ENCODE measurements at places on chromosomes 12 and 14.

DNA sequence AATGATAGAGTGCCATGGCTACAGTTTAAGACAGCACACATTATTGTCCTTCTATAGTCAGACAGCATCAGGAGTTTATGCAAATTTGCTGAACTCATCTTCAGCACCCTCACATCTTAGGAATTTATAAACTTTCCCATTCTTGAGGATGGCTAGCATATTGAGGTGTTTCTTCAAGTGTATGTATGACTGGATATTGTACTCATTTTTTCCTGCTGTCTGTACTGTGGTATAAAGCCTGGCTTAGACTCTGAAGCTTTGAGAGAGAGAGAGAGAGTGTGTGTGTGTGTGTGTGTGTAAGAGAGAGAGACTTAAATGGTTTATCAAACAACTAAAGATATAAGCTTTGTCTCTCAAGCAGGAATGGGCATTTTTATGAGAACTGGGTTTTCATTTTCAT, 161.6 kb downstream of the PIK3C2G start:
- DNase-seq, result no peak

- no peak for DNase-seq
These were observed 51.4 kb downstream of the VCPKMT start for GRCh38 chr14:50064993-50065392.

DNA sequence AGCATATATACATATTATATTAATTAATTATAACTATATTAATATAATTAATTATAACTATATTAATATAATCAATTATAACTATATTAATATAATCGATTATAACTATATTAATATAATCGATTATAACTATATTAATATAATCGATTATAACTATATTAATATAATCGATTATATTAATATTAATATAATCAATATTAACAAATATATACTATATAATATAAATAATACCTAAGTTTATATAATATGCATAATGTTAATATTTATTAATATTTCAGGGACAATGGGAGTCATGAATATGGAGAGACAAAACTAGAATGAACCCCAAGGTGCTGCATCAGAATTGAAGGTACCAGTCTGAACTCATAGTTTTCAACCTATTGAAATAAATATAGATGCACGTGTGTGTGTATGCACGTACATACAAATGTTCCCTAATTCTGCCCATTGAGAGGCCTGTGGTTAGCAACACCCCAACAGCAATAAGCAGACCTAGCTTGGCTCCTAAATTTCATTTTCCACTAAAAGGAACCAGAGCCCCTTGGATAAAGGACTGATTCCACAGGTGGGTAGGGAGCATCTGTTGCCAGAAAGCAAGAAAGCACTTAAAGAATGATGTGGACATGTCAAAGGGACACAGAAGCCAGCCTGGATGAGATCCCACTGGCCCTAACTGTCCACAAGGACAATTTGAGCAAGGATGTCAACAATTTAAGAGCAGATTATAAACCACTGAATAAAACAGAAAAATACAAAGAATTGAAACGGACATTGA, 21.3 kb downstream of the SSH1 start:
- DNase-seq, result no peak

DNA sequence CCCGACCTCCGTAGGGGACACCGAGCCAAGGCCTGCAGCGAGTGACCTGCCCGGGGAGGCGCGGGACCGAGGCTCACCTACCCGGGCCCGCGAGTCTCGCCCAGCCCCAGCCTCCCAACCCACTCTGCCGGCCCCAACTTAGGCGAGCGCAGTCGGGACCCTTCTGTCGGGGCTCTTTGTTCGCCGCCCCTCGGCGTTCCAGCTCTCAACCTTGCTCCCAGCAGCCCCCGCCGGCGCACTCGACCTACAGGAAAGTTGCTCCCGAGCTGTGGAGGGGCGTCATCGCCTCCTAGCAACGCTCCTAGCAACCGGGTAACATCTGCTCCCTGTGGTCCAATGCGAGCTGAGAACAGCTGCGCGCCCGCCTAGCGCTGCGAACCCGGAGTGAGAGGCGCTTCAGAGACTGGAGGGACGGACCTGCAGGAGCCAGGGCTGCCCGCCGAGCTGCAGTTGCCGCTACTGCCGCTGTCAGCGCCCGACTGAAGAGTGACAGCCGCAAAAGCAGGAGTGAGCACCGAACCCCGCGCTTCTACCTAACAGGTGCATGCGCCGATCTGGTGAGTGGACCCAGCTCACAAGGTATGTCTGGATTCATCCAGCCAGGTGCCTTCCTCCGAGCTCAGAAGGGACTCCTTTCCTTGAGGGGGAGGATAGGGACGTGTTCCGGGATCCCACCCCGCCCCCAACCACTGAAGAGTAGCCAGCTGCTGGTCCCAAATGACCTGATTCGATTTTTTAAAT, 355.0 kb downstream of the SNAPC1 start:
- DNase-seq, result peak; percentile 82

DNA sequence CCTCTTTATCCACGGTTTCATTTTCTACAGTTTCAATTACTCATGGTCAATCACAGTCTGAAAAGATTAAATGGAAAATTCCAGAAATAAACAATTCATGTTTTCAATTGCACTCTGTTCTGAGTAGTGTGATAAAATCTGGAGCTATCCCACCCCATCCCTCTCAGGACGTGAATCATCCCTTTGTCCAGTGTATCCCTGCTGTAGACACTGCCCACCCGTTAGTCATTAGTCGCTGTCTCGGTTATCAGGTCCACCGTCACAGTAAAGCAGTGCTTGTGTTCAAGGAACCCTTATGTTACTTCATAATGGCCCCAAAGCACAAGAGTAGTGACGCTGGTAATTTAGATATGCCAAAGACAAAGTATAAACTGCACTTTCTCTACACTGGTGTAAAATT, 141.0 kb upstream of the LMNTD1 start:
- DNase-seq, result no peak

DNA sequence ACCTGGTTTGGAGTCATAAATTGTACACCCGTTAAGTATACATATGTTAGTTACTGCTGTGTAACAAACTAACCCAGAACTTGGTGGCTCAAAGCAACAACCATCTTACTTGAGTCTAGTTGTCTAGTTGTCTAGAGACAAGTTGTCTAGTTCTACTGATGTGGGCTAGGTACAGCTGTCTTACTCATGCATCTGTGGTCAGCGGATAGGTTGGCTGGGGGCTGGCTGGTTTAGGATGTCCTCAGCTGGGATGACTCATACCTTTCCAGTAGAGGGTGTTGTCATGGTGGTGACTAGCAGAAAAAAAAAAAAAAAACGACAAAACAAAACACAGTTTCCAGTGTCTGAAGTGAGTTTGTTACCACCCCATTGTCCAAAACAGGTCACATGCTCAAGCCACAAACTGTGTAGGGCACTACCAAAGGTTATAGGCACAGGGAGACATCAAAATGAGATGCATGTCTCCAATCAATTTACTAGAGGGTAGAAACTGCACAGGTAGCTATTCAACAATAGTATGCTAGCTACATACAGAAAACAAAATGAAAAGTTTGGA, 680.3 kb downstream of the MED13L start:
- DNase-seq, result no peak

DNA sequence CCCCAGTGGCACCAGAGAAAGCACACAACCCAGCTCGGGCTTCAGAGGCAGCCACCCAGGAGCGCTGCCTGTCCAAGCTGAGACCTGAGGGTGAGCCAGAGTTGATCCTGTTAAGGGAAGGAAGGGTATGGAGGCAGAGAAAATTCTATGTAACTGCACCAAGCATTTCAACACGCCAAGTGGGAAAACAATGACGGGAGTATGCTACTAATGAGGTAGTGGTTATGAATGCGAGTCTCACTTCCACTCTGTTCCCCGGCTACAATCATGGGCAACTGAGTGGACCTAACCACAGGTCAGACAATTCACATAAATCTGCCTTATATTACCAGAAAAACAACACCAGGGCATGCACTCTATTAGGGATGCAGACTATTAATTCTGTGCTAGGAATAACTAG, 9.9 kb downstream of the ATG14 start:
- DNase-seq, result no peak

DNA sequence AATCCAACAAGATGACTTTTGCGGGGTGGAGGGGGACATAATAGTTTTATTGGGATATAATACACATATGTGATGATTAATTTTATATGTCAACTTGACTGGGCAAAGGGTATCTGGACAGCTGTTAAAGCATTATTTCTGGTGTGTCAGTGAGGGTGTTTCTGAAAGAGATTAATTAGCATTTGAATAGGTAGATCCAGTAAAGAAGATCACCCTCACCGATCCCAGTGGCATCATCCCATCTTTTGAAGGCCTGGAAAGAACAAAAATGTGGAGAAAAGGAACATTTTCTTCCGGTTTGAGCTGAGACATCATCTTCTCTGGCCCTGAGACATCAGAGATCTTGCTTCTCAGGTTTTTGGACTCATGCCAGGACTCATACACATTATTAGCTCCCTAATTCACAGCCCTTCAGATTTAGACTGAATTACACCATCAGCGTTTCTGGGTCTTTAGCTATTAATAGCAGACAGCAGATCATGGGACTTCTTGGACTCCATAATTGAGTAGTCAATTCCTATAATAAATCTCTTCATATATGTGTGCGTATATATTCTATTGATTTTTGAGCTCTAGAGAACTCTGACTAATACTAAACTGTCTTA, 283.6 kb downstream of the PCNX1 start:
- DNase-seq, result no peak

DNA sequence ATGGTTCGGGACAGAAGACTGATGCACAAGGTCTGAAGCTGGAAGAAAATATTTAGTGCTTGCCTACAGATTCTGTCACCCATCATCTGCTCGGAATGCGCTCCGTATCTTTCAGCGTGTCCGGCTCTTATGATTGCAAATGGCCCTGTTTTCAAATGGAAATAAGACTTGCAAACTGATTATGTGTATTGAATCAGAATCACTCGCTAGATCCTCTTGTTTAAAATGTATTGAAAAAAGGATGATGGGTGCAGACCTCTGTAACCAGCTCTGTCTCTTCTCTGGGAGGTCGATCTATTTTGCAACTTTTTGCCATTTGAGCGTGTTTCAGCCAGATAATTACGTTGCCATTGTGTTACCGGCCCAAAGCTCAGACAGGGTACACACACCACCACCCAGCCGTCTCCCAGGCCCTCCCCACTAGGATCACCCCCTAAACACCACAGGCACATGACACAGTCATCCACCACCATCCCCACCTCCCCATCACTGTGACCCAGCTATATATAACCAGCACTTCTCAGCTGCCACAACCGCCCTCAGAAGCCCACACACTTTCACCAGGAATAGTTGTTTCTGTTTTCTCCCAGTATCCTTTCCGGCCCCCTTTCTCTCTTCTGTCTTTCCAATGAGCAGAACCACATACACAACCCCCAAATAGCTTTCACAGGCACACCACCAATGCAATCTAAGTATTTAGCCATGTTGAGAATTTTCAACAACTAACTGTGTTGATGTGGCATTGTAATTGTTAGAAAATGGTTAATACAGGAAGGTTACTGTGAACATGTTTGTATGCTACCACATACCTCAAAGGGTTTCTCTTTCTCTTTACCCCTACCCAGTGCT, 10.7 kb downstream of the NKX2-1 start:
- no peak for DNase-seq

GRCh38 chr14:82757776-82758175, 1224.1 kb upstream of the SEL1L start:
- no peak for DNase-seq

- no peak for DNase-seq
These were observed 12.1 kb upstream of the SCARB1 start for GRCh38 chr12:124875803-124876132.

- no peak for DNase-seq
These were observed 5.2 kb downstream of the TEDC1 start for GRCh38 chr14:105495990-105496830.

DNA sequence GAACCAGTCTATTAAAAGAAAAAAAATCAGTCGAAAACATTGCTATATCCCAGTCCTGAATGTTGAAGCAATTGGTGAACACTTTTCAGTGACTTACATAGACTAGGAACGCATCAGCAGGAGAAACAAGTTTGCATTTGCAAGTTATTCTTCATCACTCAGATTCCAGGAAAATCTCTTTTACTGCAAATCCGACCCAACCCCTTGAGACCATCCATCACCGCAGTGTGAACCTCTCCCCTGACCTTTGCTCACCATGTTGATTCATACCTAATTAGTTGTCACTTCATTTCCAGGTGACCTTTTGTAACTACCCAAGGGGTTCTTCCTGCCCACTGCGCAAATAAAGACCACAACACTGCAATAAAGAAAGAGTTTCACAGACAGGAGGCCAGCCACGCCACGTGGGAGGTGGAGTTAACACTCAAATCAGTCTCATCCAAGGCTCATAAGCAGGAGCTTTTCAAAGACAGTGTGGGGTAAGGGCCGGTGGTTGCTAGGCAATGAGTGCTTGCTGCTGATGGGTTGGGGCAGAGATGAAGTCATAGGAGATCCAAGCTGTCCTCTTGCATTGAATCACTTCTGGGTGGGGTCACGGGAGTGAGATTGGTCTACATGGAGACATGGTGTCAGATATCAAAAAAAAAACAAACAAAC, 241.3 kb upstream of the TMEM132C start:
- peak; percentile 1 for DNase-seq

GRCh38 chr14:58966997-58967396, 221.5 kb upstream of the DAAM1 start:
- DNase-seq, result no peak

DNA sequence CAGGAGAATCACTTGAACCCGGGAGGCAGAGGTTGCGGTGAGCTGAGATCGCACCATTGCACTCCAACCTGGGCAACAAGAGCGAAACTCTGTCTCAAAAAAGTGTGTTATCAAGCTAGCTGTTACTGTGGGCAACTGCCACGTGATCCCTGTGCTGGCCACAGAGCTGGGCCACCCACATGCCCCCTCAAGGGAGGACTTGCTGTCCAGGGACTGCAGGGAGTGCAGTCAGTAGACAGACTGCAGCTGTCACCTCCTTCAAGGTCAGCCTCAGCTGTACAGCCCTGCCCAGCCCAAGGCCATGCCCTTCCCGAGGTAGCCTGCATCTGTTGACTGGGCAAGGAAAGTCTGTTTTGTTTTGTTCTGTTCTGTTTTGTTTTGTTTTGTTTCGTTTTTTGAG, 46.6 kb upstream of the BICDL1 start:
- no peak for DNase-seq

DNA sequence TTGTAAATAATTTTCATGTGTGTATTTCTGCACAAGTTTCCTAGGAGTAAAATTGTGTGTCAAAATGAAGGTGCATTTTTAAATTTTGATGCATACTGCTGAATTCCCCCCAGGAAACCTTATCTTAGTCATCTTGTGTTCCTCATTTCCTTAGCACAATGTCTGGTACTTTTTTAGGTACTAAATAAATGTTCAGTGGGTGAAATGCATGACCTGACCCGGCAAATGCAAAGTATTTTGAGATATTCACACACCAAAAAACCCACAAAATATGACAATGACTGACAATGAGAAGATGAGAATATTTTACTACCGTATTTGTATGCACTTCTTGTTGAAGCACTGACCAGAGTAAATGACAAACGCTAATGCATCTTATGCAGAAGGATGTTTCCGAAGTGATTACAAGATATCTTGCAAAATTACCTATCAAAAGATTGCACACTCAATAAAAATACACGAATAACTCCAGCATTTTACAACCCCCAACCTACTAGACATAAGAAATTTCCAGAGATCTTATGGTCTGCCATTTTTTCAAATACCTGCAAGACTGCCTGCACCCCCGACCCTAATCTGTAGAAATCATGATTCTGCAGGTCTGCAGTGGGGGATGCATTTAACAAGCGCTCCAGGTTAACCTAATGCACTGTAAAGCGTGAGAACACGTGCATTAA, 895 bp upstream of the PRKAB1 start:
- DNase-seq, result no peak

- no peak for DNase-seq
These were observed 238.5 kb downstream of the SPTSSA start for GRCh38 chr14:34223373-34224148.

Data from muscle of arm (tissue), 14 donors.